Natural killer cell treated with Interleukin-12 subunit alpha and Interleukin-12 subunit beta and Interleukin-15 and Interleukin-18, amount 100 ng/mL, for 72 hours (primary cell): ENCODE measurements at places on chromosomes 1 and 21. TPM values are rescaled to one million over a fixed set of nuclear protein-coding genes. Genes with fewer than 3 reads are reported as not detected.
A peak's percentile ranks its signal among the peaks of the same experiment; 100 is the strongest.

Gene LSM10
- 58.1 TPM for total RNA-seq

Gene SPRR1A
- total RNA-seq, result not detected

Gene VAMP3
- 30.0 TPM for total RNA-seq

Gene C4BPB
- not detected for total RNA-seq

Gene NIBAN1
- 182 TPM for total RNA-seq

Gene SPATA17
- not detected for total RNA-seq

DNA sequence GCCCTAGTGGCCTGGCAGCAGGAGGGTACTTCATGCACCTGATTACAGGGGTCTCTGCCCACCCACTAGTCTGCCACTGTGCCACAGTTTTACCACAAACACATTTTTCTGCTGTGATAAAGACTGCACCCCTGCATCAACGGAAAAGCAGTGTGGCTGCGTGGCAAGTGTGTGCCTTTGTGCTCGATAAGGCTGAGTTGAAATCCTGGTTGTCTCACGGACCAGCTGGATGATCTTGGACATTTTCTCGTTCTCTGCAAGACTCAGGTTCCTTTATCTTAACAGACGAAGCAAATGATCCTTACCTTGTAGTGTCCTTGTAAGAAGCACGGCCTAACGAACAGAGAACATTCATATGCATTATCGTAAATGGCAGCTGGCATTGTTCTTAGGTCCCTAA lies 10.2 kb downstream of the GRHL3 start:
- no peak for DNase-seq

DNA sequence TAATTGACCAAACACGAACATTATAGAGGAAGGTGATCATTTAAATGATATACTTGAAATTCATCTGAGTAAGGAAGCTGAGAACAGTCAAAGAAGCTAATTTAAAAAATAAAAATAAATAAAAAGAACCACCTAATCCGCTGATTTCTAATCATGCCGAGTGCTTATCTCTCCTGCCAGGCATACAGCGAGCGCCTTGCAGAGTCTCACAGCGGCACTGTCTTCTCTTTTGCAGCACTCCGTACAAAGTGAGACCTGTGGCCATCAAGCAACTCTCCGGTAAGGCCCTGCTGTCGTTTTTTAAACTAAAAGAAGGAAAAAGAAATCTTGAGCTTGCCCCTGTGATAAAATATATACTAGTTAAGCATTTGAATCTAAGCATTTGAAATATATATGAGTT lies 45.3 kb downstream of the PDE9A start:
- no peak for DNase-seq

GRCh38 chr1:16954579-16954978 lies 25.8 kb downstream of the MFAP2 start:
- no peak for DNase-seq

DNA sequence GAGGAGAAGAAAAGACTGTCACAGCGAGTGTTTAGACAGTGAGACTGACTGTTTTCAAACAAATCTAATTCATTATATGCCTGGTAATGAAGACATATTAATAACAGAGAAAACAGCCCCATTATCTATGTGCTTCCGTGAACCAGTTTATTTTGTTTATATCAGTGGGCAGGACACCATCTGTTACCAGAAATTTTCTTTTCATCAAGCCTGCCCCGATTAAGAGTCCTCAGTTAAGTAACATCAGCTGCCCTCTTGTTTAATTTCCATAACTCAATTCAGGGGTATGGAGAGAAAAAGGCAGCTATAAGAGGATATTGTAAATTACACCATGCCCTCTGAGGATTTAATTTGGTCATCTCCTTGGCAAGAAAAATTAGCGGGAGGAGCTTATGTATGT lies 94.0 kb downstream of the TMEM200B start:
- no peak for DNase-seq

DNA sequence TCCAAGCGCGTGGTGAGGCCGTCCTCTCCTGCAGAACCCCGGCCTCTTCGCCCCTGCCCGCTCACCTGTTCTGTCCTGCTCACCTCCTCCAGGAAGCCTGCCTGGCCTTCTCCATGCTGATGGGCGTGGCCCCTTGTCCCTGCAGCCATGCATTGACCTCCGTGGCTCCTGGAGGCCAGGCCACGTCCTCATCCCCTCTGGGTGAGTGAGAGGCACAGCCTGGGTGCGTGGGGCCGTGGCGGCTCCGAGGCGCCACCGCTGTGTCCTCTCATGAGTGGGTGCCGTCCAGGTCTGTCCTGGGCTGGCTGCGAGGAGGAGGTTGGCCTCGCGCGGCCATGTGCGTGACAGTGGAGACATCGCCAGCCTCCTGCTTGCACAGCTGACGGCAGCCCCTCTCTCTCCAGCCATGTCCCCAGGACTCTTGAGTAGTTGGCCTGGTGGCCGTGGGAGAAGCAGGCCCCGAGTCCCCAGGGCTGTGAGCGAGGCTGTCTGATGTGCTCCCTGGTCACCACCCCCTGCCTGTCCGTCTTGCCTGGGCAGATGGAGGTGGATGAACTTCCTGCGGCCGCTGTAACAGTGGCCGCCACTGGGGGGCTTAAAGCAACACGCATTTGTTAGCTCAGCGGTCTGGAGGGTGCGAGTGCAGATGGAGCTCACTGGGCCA lies 58.1 kb downstream of the PRKCZ start:
- DNase-seq, result peak; percentile 38

DNA sequence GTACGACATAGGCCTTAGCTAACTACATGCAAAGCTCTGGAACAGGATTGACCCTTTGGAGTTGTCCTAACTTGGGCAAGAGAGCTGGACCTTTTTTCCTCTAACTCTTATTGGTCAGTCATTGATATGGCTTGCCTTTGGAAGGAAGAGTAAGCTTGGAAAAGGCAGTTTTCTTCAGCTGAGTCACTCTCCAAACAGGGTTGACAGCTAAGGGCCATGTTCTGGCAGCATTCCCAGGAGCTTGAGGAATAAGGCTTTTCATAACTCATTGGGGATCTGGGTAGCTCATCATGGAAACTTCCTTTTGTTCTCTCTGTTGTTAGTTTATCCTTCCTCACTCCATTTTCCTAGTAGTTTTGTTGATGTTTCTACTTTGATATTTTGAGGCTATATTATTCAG lies 14.5 kb upstream of the ERRFI1 start:
- DNase-seq, result no peak

- no peak for DNase-seq
Measured at GRCh38 chr1:91997607-91998195, 32.1 kb upstream of the EPHX4 start.

- DNase-seq, result no peak
Measured at GRCh38 chr1:235485558-235485957, 18.7 kb downstream of the B3GALNT2 start.
